ENCODE measurements at places on chromosomes 13 and 19.

- DNase-seq: no peak
Observed at GRCh38 chr13:97367016-97367822, 66.8 kb upstream of the RAP2A start.

GRCh38 chr13:106355866-106356265, 179.6 kb downstream of the EFNB2 start:
- DNase-seq: no peak

DNA sequence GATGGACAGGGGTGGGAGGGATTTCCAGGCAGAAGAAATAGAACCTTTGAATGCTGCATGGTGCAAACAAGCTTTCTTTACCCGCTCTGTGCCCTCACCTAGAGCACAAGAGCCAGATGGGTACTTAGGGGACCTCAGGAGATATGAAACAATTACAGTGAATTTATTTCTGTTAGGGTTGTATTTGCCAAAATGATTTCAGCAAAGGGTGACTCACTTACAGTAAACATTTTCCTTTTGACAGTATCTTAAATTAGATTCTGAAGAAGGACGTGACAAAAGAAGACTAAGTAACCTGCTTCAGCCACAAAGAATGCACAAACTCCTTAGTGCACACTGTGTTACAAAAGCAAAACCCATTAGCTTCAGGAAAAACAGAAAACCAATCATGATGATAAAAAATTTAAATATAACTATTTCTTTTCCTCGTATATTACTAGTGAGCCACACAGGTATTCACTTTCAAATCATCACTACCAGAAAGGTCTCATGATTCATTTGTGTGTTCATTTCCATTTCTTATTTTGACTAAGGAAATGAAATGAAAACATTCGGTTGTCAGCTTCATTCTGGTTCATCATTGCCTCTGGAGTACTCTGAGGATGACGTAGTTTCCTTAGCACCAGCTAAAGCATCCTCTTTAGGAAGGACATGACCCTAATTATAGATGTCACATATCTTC, 158.8 kb downstream of the NHLRC3 start:
- no peak for DNase-seq

DNA sequence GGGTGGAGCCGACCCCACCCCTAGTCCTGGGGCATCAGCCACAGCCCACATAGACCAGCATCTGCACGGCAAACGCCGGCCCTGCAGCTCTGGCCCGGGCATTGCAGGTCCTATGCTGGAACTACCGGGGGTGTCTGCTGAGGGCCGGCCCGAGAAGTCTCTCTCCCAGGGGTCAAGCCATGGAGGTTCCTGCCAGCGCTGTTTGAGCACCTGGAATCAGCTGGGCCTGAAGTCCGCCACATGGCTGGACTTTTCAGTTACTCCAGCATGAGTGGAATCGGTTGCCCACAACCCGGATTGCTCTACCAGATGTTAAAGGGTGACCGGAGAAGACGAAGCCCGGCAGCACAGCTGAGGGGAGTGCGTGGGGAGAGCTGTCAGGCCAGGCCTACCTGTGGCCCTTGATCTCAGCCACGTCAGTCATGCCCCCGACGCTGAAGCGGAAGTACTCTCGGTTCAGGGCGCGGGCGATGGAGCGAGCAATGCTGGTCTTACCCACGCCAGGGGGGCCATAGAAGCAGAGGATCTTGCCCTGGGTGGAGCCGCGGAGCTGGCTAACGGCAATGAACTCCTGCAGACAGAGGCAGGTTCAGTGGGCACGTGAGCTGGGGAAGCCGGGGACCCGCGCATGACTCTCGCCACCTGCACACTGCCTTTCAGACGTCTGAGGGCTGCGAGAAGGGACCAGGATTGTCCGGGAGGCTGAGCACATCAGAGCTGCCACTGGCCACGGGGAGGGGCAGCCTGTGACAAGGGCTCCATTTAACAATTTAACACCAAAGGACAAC, 8.7 kb downstream of the RPL36 start:
- DNase-seq: no peak

DNA sequence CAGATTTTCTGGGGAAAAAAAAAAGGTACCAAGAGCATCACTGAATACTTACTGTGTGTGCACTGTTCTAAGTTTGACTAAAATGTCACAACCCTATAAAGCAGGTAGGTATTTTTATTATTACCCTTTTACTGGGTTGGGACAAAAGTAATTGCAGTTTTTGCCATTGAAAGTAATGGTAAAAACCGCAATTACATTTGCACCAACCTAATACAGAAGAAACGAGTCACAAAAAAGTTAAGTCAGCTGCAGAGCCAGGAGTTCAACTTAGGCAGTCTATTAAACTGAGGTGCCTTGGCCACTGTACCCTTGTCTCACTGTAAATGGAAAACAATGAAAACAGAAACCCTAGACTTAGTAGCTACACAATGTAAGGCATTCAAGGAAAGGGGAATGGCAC, 281.9 kb downstream of the SUCLA2 start:
- DNase-seq: no peak

Measured in frontal cortex (tissue), 4 donors.